ENCODE measurements at places on chromosomes 6 and 20. TPM values are rescaled to one million over a fixed set of nuclear protein-coding genes. Genes with fewer than 3 reads are reported as not detected.

Gene C6orf58
- polyA plus RNA-seq = not detected

Gene TFEB
- 10.9 TPM for polyA plus RNA-seq

Gene CGA
- not detected for polyA plus RNA-seq

DNA sequence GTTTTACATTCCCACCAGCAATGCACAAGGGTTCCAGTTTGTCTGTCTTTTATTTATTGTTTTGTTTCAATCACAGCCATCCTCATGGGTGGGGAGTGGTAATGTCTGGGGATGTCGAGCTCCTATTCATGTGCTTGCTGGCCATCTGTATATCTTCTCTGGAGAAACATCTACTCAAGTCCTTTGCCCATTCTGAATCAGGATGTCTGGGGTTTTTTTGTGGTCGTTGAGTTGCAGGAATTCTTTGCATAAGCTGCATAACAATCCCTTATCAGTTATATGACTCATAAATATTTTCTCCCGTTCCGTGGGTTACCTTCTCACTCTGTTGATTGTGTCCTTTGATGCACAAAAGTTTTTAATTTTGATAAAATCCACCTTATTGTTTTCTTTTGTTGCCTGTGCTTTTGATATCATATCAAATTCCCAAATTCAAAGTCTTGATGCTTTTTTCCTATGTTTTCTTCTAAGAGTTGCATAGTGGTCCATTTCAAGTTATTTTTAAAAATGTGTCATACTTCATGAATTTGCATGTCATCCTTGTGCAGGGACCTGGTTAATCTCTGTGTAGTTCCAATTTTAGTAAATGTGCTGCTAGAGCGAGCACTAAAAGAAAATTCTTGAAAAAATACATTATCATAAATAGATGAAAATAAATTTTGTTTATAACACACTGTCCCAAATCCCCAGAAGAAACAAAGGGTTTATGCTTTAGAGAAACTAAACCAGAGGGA is 54.9 kb upstream of the PDE10A start:
- no peak for DNase-seq

DNA sequence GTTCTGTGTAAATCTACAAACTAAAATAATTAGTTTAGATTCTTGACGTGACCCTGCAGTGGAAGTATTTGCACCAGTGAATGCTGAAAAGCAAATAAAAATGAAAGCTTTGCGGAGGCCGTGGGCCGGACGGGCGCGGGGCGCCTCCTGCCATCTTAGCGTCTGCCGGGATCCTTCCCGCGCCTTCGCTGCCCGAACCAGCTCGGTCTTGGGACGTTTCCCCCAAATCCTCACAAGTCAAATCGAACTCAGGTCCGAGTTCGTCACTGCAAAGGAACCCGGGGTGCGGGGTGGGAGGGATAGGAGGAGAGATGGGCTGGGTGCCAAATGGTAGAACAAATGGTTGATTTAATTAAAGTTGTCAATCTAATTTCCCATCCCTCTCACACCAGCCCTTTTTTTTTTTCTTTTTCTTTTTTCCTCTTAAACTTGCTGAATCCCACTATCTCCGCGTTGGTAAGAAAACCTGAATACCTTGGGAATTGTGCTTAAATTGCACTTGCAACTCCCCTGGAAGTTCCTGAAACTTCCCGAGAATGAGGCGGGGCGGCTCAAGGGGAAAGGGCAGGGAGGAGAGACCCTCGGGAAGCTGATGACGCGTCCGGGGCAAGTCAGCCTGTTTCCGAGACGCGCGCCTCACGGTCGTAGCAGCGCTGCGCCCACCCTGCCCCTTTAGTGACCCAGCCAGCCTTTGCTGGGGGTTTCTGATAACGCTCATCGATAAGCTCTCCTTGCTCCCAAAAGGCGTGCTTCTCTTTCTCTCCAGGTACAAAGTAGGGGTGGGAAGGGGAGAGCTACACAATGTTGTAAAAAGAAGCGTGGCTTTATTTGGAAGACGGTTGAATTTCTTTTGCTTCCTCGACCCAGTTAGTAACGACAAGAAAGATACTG is 1.8 kb downstream of the GJA1 start:
- DNase-seq = peak; percentile 39

DNA sequence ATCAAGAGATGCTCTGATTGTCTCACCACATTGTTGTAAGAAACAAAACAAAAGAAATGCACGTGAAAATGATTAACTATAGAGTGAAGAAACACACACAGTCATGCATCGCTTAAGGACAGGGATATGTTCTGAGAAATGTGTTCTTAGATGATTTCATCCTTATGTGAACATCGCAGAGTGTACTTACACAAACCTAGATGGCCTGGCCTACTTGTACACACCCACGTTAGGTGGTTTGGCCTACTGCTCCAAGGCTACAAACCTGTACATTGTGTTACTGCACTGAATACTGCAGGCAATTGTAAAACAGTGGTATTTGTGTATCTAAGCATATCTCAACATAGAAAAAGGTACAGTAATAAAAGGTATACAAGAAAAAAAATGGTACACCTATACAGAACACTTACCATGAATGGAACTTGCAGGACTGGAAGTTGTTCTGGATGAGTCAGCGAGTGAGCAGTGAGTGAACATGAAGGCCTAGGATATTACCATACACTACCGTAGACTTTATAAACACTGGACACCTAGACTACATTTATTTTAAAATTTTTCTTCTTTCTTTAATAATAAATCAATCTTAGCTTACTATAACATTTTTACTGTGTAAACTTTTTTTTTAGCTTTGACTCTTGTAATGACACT is 48.6 kb downstream of the FKBP5 start:
- DNase-seq = peak; percentile 65

GRCh38 chr6:53287336-53288225 is 61.2 kb downstream of the ELOVL5 start:
- DNase-seq = no peak

- DNase-seq = peak; percentile 6
These were observed 12.7 kb downstream of the FAM217A start for GRCh38 chr6:4066029-4066755.

DNA sequence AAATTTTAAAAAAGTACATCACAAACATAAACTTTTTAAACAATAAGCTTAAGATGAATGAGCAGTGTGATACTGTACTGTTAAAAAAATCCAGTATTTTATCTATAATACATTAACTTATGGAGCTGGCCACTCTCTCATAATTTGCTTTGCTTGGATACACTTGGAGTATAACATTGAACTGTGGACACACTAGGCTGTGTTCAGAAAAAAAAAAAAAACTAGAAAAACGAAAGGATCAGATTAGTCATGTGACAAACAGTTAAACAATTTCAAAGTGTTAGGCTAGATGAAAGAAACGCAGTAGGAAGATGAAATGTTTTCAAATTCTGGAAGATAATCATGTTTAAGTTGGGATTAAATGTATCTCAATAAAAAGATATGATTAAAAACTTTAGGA is 220.0 kb downstream of the GRIK2 start:
- no peak for DNase-seq

DNA sequence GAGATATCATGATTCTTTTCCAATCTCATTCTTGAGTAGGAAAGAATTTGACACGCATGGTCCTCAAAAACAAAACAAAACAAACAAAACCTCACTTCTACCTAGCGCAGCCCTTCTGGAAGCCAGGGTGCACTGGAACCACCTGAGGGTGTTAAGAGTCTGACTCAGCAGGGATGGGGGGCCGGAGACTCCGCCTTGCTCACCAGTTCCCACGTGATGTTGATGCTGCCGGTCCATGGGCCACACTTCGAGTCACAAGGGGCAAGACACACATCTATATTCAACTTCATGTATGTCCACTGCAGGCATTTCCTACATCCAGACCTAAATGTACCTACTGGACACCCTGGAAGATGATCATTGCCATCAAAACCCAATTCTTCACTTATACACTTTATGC is 30.4 kb downstream of the BFSP1 start:
- DNase-seq = no peak
